ENCODE measurements at places on chromosomes 12 and 14.

DNA sequence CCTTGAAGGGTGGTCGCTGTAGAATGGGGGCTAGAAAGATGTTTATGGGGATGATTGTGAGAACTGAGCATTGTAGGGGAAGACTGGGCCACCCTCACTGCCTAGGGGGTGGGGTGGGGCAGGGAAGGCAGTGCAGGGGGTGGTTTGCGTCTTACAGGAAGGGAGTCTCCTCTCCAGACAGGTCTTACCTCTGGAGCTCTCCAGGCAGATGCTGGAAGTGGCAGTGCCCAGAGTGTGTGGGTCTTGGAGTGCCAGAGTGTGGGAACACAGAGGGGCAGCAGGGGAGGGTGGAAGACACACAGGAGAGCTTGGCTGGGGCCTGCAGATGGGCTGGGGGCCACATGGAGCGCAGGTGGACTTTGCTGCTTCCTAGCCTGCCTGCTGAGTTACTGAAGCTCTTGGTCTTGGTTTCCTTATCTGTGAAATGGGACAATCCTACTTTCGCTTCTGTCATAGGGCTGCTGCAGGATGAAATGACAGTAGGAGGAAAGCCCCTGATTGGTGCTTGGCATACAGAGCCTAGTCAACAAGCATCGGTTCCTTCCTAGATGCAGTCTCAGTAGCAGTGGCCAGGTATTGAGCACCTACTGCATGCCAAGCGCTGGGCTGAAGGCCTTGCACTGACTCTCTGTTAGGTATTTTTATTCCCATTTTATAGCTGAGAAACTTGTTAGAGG is 118.3 kb downstream of the SLC25A47 start:
- no peak for DNase-seq

DNA sequence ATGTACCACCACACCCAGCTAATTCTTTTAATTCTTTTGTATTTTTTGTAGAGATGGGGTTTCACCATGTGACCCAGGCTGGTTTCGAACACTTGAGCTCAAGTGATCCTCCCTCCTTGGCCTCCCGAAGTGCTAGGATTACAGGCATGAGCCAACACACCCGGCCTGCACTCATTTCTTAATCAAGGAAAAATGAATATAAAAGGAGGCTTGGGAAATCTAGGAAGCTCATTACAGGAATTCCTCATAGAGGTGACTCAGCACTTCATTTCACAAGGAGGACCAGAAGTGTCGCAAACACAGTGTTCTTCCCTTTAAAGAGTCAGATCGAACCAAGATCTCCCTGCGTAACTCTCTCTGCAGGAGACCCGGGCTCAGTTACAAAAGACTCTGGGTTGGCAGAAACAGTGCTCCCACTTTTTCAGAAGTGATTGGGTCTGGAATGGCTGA is 30.3 kb downstream of the NFKBIA start:
- DNase-seq, result peak; percentile 62

DNA sequence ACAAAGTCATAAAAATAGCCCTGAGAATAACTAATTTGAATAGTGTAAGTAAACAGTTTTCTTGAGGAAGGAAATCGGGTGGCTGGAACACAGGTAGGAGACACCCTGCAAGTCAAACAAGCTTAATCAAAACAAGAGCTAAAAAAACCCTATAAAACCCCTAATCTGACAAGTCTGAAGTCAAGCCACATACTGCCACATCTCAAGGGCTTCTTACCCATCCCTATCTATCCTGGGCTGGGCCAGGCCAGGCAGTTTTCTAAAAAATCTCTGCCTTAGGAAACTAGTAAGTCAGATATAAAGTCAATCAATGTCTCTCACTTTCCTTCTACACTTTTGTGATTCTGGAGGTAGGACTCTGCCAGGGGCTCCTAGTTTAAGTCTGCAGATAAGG is 15.3 kb downstream of the UBE2N start:
- no peak for DNase-seq

- no peak for DNase-seq
Measured at GRCh38 chr12:78886719-78887407, 22.3 kb downstream of the SYT1 start.

DNA sequence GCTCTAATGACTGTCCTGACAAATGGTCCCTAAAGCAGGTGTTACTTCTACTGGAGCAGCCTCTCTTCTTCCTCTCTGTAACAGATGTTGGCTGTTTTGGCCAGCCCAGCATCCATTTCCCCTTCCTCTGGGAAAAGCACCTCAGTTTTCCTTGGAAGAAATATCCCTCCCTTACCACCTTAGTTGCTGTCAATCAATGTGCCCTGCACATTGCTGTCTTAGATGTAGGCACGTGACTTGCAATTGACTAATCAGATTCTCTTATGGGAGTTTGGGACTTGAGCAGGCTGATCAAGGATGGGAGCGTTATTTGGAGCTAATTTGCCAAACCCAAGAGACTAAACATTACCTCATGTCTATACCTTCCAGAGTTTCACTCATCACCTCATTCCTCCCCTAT is 12.0 kb upstream of the TMED2 start:
- no peak for DNase-seq

GRCh38 chr12:77104792-77105191 is 39.4 kb upstream of the E2F7 start:
- no peak for DNase-seq

- DNase-seq, result no peak
Measured at GRCh38 chr12:52686756-52687487, 6.7 kb upstream of the KRT1 start.

GRCh38 chr12:120466560-120467315 is 2.8 kb downstream of the SRSF9 start:
- peak; percentile 54 for DNase-seq

- DNase-seq, result no peak
Measured at GRCh38 chr12:67709367-67709954, 60.9 kb downstream of the DYRK2 start.

- DNase-seq, result peak; percentile 20
Measured at GRCh38 chr14:29548948-29549370, 378.7 kb downstream of the PRKD1 start.

DNA sequence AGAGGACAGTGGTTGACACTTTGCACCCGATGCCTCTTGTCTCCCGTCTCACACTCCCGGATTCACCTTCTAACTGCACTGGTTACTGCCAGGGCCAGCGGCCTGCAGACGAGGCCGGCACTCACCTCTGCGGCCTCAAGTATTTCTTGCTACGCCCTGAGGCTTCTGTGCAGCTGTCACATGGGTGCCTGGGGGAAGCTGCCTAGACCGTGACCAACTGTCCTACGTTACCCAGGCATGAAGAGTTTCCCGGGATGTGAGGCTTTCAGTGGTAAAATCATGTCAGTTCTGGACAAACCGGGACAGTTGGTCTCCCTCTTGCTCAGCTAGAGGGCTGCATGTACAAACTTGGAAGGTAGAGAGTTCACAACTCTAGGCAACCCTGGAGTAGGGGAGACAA is 274.5 kb downstream of the GLT1D1 start:
- DNase-seq, result no peak

DNA sequence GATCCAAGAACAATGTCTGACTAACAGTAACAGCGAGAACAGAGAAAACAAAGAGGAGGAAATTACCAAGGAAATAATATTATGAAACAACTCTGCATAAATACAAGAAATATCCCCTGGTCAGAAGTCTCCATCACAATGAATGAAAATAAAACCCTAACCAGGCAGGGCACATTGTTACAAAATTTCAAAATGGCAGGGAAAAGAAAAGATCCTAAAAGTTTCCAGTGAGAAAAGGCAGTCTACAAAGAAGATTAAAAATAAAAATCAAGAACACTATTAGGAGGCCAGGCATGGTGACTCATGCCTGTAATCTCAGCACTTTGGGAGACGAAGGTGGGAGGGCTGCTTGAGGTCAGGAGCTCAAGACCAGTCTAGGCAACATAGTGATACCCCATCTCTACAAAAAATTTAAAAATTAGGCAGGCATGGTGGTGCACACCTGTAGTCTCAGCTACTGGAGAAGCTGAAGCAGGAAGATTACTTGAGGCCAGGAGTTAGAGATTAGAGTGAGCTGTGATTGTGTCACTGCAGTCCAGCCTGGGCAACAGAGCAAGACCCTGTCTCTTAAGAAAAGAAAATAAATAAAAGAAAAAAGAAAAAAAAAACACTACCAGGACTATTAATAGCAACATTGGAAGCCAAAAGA is 47.8 kb downstream of the FERMT2 start:
- DNase-seq, result no peak

GRCh38 chr12:19671695-19672094 is 232.4 kb downstream of the AEBP2 start:
- DNase-seq, result no peak

DNA sequence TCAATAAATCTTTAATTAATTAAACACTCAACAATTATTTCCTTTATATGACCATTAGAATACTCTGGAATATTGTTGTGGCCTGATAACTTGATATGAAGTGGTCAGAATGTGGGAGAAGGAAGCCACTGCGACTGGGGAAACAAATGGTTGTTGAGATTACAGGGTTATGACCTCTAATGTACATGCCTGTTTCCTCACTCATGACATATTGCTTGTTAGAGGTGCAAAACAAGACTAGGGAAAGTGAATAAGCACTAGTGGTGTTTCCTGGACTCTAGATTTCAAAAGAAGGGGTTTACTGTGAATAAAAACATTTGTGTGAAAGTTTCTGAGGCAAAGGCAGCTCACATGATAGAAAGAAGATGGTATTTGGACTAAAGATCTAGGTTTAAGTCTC is 53.3 kb downstream of the STAB2 start:
- DNase-seq, result no peak

GRCh38 chr12:106771425-106771824 is 3.1 kb upstream of the RIC8B start:
- no peak for DNase-seq

- DNase-seq, result no peak
Measured at GRCh38 chr12:10957741-10958140, 18.7 kb upstream of the TAS2R14 start.

DNA sequence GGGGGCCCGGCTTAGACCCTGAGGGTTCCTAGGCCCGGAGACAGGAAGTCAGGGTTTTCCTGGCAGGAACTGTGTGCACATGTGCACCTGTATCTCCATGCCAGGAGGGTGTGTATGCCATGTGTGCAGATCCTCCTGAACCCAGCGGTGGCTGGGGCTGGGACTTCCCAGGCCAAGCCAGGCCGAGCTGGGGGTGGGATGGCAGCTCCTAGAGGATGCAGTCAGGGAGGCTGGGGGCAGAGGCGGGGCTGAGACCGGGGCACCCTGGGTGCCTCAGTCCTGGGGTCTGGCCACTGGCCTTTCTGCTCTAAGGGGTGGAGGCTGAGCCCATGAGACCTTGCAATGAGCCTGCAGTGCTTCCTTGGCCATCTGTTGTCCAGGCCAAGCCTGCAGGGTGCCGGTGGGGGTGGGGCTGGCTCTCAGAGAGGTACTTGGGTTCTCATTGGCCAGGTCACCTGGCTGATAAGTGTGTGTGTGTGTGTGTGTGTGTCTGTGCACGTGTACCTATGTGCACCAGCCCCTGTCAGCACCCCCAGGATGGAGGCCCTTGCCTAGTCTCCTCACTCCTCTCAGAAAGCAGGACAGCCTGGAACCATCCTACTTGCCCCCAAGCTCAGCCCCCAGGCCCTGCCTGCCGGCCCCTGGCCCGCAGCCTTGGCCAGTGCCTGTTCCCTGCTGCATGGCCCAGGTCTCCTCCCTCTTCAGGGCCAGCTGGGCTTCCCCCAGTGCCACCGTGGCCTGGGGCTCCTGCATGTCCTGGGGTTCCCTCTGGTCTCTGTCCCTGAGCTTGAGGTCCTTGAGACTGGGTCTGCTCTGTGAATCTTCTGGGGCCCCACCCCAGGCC is 10.6 kb upstream of the TNFAIP2 start:
- DNase-seq, result no peak

GRCh38 chr14:69921052-69921451 is 41.8 kb downstream of the SMOC1 start:
- DNase-seq, result no peak

GRCh38 chr12:124458992-124459851 is 108.2 kb downstream of the NCOR2 start:
- DNase-seq, result no peak

DNA sequence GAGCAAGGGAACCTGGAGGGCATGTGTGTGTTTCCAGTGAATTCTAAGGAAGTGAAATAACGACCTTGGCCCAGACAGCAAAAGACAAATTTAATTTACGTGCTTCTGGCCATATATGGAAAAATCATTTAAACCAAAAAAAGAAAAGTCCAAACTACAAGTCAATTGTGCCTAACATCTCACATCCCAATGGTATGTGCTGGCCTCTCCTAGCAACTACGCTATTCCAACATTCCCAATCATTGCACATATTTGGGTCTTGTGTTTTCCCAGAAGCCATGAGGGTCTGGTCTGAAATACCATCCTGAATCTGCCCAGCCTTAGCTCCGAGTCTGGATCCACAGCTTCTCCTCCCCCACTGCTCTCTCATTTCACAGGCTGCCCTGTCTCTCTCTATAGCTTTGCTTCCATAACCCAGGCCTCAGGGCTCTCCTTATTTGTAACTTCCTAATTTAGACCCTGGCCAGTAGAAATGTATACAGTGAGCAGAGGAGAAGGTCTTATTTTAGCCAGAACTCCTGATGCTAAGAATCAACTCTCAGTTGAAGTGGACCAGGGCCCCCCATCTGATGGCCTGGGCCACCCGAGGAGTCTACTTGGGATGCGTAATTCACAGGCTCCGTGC is 224.6 kb downstream of the ANO2 start:
- no peak for DNase-seq

DNA sequence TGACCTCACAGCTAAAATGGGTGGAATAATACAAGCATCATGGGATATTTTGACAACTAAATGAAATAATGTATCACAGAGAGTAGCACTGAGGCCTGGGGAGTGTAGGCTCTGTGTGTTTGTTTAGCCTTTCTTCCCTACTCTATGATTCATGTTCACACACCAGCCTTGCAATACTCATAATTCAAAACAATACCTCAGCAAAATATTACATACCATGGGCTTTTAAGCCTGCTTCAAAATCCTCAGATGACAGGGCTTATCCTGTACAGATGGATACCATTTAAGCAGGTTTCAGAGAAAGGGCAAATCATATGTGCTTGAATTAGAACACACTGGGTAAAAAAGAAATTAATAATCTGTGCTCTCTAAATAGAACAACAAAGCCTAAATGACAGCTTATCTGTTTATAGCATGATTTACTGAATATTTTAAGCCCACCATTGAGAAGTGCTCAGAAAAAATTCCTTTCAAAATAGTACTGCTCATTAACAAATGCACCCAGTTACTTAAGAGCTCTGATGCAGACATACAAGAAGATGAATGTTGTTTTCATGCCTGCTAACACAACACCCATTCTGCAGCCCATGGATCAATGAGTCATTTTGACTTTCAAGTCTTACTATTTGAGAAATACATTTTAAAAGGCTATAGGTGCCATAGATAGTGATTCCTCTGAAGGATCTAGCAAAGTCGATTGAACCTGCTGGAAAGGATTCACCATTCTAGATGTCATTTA is 84.9 kb upstream of the ADAMTS20 start:
- no peak for DNase-seq

GRCh38 chr12:68446901-68447796 is 115.0 kb upstream of the MDM1 start:
- DNase-seq, result peak; percentile 45

DNA sequence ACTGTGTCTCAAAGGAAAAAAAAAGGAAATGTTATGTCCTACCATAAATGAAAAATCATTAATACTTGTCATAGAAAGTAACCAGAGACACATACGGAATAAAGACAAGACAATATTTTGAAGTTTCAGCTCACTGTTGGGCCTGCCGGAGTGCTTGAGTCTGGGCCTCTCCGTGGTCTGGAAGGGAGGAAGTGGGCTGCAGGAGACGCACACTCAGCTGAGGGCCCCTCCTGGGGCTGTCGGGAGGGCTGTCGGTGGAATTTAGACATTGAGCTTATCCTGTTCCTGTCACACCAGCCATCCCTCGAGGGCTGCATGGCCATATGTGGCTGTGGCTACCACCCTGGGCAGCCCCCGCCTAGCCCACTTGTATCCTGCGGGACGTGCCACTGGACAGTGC is 80.6 kb downstream of the DDX51 start:
- no peak for DNase-seq

Data from Caco-2 (cell line).